ENCODE measurements at places on chromosomes 16 and 17.

GRCh38 chr16:75147968-75148310 is 385 bp upstream of the ZFP1 start:
- DNase-seq: no peak

GRCh38 chr16:81707411-81708265 is 71.5 kb upstream of the PLCG2 start:
- no peak for DNase-seq

DNA sequence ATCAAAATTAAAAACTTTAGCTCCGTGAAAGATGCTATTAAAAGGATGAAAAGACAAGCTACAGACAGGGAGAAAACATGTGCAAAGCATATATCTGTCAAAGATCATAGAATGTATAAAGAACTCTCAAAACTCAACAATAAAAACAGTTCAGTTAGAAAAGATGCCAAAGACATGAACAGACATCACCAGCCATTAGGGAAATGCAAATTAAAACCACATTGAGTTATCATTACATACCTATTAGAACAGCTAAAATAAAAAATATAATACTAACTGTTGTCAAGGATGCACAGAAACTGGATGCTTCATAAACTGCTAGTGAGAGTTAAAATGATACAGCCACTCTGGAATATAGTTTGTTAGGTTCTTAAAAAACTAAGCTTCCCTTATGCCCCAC is 58.8 kb downstream of the NFATC3 start:
- DNase-seq: no peak

DNA sequence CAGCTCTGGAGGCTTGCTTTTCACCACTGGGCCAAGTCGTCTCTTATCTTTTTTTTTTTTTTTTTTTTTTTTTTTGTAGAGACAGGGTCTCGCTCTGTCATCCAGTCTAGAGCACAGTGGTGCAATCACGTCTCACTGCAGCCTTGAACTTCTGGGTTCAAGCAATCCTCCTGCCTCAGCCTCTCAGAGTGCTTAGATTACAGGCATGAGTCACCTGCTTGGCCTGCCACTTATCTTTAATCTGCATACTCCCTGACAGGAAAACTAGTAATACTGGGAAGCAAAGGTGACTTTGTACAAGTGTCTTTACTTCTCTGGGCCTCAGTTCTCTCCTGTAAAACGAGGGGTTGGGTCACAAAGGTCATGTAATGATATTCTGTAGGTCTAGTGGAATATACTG is 15.0 kb downstream of the NTN1 start:
- no peak for DNase-seq
